ENCODE measurements at places on chromosomes 12 and 14.

DNA sequence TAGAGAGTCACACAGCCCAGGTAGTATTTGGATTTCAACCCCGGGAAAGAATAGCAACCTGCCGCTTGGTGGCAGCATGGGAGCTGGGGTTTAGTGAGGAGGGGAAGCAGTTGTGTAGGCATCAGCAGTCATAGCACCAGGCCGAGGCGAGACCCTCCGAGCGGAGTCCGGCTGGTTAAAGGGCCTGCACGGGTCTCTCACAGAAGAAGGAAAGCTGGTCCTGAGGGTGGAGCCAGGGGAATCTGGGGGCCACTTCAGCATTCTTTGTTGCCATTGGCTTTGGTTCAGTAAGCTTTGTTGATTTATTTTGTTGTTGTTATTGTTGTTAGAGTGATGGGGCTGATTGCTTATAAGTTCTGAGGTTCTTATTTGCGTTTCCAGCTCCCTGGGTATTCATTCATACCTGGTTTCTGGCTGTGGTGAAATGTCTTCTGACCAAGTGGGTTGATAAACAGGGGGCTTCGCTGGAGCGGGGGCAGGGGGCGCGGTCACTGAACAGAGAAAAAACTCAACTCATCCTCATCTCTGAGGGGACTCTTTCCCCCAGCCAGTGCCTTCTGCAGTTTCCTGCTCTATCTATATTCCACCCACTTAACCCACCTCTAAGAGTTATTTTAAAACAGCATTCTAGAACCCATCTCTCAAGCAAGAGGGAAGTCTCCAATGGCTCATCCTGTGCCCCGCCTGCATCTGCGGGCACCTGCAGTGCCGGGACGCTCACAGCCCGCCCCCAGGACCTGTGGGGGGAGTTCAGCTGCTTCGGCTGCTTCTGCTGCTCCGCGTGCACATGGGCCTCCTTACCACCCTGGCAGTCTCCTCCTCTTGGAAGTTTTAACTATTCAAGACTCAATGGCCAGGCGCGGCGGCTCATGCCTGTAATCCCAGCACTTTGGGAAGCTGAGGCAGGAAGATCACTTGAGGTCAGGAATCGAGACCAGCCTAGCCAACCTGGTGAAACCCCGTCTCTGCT lies 11.6 kb downstream of the CKB start:
- peak; percentile 50 for DNase-seq

DNA sequence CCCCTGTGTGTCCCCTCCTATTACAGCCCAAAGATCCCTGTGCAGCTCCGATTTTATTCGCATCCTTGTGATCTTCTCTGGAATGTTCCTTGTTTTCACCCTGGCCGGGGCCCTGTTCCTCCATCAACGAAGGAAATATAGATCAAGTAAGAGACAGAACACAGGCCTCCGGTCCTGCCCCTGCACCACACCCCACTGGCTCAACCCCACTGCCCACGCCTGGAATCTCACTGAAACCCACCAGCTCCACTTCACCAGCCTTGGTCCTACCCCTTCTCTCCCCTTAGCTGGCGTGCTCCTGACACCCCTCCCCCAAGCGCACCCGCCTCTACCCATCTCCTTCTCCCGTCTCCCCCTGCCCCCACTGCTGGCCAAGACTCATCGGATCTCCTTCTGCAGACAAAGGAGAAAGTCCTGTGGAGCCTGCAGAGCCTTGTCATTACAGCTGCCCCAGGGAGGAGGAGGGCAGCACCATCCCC lies 934 bp upstream of the TAPBPL start:
- DNase-seq, result peak; percentile 83

DNA sequence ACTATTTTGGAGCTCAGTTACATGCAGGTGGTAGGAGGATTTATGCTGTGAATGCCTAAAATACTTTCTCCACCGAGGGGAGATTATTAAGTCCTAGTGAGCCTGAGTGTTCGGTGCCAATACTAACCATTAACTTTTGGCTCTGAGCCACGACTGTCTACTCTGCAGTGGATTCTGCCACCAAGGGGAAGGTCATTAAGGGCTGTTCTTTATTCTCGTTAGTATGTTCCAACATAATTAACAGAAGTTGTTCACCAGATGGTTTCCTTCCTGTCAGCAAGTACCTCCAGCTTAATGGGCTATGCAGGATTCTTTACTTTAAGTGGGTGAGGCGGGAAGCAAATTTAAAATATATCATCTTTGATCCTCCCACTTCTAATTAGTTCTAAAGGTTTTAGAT lies 326.3 kb downstream of the BMP4 start:
- DNase-seq, result no peak

DNA sequence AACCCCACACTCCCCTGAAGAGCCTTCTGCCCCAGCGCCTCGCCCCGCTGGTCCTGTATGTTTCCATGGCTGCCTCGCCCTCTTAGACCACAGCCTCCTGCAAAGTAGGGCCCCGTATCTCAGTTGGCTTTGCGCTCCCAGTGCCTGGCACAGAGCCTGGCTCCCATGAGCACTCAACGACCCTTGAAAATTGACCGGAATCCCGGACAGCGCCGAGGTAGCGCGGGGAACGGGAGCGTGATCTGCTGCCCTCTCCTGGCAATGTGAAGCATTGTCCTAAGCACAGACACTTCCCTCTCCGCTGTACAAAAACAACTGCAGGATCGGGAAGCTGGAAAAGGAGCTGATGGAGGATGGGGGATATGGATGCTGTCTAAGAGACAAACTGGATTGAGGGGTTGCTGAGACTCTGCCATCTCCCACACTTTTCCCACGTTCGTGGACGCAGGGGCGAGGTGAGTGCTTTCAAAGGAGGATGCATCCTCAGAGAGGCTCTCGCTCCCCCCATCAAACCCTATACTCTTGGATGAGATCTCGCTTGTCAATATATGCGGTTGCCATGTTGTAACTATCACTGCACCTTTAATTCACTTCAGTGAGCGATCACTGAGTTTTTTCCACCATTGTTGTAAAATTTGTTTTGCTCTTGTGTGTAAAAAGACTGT lies 10.7 kb upstream of the FKBP4 start:
- peak; percentile 79 for DNase-seq

DNA sequence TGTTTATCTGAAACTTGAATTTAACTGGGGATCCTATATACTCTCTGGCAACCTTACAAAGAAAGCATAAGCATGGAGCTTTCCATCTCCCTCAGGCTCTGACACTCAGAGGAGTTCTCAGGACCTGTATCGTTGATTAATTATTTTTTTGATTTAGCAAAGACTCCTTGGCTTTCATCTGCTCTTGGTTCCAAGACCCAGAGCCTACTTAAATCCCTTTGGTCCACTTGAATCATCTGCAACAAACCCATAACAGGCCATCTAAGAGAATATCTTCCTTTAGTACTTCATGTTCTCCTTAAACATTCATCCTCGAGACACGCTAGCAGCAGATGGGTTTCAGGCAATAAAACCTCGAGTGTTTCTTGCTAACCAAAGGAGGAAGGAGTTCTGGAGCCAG lies 85.4 kb downstream of the ZFP36L1 start:
- no peak for DNase-seq

GRCh38 chr12:43145481-43145880 lies 406.5 kb downstream of the ADAMTS20 start:
- no peak for DNase-seq

- DNase-seq, result peak; percentile 34
These were observed 5.7 kb upstream of the IGFBP6 start for GRCh38 chr12:53091756-53092155.

DNA sequence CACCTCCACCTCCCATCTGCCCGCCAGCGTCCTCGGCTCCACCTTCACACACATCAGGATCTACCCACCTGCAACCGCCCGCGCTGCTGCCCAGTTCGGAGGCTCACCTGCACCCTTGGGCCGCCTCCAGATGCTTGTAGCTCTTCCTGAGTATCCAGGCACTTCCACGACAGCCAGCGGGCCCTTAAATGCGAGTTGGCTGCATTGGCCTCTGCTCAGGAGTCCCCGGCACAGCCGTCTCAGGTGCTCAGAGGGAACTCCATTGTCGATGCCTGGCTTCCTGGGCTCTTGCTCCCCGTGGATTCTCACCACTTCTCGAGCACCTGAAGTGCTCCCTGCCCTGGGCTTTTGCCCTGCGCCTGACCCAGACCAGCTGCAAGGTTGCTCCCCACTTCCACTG lies 21.9 kb upstream of the CDCA4 start:
- DNase-seq, result no peak

DNA sequence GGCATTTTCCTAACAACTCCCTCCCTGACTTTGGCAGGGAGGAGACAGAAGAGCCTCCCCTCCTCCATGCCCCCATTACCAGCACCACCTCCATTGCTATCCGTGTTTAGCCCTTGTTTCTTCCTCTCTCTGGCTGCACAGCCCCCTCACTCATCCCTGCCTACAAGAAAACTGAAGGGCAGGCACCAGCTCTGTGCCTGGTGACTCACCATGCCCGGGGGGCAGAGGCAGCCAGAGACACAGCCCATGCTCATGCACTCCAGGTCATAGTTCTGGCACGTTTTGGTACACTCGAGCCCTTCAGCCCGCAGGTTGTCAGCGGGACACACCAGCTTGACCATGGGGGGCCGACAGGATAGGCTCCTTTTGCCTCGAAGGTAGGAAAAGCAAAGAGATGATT lies 80.4 kb downstream of the VWF start:
- DNase-seq, result no peak

- DNase-seq, result no peak
These were observed 30.3 kb upstream of the PMCH start for GRCh38 chr12:102227954-102228353.

DNA sequence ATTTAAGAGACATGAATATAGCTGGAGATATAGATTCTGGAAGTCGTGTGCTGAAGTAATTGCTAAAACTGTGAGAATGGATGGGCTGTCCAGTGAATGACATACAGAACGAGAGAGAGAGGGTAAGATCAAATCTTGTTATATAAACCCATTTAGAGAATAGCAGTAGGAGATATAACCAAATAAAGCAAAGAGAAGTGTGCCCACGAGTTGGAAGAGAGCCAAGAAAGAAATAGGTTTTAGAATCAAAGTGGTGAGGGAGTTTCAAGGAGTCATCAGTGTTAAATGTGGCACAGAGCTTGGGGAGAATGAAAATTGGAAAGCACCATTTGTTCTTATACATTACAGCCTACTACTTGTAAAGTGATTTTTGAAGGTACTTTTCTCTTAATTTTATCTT lies 19.2 kb downstream of the TOGARAM1 start:
- no peak for DNase-seq

DNA sequence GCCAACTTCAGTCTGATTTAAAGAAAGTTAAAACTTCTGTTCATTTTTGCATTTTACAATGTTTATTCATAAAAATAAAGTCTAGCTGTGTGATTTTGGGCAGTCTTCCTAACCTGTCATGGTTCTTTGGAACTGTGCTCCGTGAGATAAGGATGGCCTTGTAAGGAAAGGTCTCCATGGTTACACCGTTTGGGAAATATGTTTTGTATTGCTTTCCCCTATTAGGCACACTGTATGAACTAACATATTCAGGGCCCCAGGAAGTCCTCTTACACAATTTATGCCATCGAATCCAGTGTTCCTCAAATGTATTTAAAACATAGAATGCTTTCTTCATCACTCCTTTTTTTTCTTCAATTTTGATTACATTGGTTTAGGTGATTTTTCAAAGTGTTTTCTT lies 54.5 kb downstream of the APAF1 start:
- no peak for DNase-seq

- DNase-seq, result no peak
These were observed 388.1 kb upstream of the PRICKLE1 start for GRCh38 chr12:42977451-42978230.

DNA sequence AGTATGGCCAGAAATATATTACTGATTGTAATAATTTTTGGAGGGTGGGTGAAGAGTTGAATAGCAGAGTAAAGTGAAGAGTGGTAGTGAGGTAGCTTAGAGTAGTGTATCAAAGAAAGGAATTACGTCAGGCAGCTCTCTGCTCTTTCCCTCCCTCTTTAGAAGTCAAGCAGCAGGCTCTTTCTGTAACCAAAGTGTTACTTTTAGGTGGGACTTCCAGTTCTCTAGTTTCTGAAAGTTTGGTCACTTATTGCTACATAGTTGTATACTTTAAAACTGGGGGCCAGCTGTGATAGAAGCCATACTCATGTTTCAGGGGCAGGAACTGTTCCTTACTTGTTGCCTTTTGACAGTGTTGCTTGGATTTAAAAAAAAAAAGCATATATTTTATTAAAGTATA lies 30.6 kb downstream of the ATF7IP start:
- DNase-seq, result no peak

GRCh38 chr14:96081767-96082400 lies 42.7 kb downstream of the C14orf132 start:
- peak; percentile 26 for DNase-seq

- DNase-seq, result no peak
These were observed 22.0 kb downstream of the PLEK2 start for GRCh38 chr14:67389811-67390534.
